ENCODE measurements at places on chromosomes 3 and 15.

DNA sequence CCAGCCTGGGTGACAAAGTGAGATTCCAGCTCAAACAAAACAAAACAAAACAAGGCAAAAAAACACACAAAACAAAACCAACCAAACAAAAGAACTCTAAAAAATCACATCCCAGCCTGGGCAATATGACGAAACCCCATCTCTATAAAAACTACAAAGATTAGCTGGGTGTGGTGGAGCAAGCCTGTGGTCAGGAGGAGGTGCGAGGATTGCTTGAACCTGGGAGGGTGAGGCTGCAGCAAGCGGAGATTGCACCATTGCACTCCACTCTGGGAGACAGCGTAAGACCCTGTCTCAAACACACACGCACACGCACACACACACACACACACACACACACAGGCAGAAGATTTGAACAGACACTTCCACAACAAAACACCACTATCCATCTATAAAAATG, 99.6 kb downstream of the SHQ1 start:
- no peak for DNase-seq

DNA sequence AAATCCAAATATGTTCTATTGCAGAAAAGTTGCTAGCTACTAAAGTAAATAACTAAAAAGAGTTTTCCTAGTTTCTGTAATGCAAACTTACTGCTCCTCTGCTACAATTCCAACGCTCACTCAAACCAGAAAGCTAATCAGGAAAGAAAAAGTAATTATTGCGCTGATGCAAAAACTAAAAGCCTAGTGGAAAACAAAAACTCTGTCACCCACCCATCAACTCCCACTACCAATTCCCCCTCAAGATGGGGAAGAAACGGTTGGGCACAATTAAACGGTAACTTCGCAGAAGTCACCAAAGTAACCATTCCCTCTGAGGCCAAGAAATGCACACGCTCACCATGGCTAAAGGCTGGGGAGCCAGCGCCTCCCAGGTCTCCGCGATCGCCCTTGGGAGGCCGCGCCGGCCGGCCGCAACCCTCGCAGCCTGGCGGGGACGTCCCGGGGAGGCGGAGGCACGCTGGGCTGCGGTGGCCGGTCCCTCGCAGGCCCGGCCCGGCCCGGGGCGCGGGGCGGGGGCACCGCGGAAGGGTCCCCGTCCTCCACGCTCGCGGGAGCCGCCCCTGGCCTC, 684 bp downstream of the SLTM start:
- DNase-seq, result no peak

DNA sequence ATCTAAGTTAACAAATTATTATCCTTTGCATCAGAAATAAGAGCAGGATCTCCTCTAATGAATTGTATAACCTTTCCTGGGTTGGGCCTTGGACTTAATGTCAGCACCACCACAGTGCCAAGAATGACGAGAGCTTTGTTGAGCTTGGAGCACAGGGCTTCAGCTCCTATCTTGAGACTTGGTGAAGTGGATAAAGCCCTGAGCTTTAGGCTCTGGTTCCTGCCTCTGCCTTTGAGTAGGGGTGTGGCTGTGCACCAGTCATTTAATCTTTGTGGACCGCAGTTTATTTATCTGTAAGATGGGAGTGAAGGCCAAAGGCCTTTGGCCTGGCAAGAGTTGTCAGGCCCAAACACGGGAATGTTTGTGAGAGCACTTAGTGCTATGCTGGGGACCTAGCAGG, 162.2 kb downstream of the VGLL4 start:
- DNase-seq, result no peak

DNA sequence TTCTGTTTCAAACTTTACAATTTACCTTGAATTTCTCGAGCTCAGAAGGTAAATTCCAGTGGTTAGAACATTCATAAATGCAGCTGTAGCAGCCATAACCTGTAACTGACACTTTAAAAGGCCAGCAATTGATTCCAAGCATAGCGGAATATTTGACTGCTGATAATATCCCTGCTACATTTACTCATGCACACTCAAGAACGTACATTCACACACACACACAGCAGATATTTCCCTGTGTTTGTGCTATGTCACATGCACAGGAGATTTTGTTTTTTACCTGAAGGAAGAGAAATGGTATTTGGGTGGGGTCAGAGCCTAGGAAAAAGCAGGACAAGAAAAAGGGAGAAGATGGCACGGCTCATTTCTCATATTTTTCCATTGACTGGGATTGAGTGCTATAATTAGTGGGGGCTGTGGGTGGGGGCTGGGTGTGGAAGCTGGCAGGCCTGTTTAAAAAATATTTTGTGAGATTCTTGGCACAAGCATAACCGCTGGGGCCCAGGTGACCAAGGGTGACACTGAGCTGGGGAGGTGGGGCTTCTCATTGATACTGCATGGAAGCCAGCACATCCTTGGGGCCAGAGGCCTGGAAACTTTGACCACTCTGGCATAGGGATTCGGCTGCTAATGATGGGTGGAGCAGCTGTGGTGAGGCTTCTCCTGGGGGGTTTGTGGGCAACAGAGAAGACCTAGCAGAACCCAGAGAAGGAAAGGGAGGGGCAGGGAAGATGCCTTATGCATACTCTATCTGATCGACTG, 88.9 kb upstream of the TPRG1 start:
- DNase-seq, result no peak

GRCh38 chr3:107268469-107268868, 108.8 kb upstream of the CCDC54 start:
- DNase-seq, result no peak

Measured in kidney (tissue), 22 donors.